Epithelial cell of alveolus of lung (primary cell): ENCODE measurements at places on chromosomes 7 and 10. TPM values are rescaled to one million over a fixed set of nuclear protein-coding genes. Genes with fewer than 3 reads are reported as not detected.

CAMK2B gene
- not detected in 2 replicates for total RNA-seq

PLA2G12B gene
- not detected in 2 replicates for total RNA-seq

CCL24 gene
- not detected in 2 replicates for total RNA-seq

FBXO24 gene
- 0.65 and 2.9 TPM in 2 replicates for total RNA-seq

KLF14 gene
- total RNA-seq = 0.13 TPM in 1 of 2 replicates, not detected in the other
